ENCODE measurements at places on chromosomes 6 and 20.

DNA sequence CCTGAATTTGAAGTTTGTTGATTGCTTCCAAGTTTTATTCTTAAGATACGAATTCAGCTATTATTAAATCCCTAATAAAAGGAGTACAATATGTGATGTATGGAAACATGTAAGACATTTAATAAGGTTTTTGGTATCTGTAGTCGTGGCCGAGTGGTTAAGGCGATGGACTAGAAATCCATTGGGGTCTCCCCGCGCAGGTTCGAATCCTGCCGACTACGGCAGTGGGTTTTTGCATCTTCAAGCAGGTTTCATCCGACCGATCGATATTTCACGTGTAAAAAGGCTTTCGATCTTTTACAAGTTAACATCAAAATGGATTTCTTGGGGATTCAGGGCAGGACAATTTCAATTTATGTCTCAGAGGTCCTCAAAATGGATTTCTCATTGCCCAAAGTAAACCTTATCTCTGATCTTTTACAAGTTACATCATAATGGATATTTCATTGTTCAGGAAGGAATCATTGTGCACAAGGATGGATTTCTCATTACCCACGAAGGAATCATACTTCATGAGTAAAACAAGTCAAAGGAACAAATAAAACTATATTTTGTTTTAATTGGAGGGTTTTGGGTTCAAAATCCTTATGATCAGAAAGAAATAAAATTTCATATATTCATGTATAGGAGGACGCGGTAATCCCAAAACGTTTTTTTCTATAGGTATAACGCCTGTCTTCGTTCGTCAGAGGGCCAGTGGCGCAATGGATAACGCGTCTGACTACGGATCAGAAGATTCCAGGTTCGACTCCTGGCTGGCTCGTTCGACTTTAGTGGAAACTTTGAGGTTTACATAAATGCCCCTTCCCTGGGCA, 37.3 kb upstream of the BTN3A2 start:
- no peak for DNase-seq

GRCh38 chr20:40326784-40327183, 362.3 kb downstream of the MAFB start:
- DNase-seq = no peak

DNA sequence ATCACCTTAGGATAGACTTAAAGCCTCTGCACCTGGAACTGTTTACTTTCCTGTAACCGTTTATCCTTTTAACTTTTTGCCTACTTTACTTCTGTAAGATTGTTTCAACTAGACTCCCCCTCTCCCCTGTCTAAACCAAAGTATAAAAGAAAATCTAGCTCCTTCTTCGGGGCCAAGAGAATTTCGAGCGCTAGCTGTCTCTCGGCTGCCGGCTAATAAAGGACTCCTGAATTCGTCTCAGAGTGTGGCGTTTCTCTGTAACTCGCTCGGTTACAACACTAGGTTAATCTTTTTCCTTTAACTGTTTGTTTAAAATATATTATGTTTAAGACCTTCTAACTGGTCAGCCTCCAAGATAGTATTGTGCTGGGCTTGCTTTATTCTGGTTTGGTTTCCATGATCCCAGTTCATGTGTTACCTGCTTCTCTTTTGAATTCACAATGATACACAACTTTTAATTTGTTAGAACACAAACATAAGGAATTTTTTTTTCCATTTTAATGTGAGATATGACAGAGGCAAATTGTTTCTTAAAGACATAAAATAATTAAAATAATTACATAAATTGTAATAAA, 8.7 kb upstream of the NQO2 start:
- DNase-seq = no peak

- DNase-seq = no peak
These were observed 276.8 kb downstream of the TENT5A start for GRCh38 chr6:81475646-81476045.

DNA sequence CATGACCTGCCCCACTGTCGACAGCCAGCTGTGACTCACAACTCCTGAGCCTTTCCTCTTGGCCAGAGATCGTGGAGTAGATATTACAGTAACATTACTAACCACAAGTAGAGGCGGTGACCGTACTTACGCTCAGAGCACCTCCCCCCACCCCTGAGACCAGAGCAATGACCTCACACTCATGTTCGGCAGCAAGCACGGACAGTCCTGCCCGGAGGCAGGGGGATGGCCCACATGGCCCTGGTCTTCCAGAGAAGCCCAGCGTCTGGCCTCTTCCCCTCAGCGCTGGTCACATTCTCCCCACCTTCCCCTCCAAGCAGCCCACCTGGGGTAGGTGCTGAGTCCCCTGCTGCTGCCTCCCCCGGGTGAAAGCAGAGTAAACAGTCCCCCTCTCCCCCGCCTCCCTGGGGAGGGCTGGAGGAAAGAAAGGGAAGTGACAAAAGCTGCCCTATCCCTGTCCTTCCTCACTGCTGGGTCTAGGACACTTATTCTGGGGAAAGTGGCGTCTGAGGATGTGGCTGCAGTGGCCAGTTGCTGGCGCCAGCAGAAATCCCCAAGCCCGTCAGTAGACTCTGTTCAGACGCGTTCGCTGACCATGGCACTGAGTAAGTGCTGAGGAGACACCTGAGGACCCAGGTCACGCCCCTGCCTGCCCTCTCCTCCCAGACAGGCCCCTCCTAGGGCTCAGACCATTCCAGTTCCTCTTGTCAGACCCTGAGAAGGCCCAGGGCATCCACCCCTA, 68.5 kb downstream of the MRPL14 start:
- no peak for DNase-seq

GRCh38 chr20:52150440-52151258, 40.9 kb downstream of the ZFP64 start:
- DNase-seq = peak; percentile 21

DNA sequence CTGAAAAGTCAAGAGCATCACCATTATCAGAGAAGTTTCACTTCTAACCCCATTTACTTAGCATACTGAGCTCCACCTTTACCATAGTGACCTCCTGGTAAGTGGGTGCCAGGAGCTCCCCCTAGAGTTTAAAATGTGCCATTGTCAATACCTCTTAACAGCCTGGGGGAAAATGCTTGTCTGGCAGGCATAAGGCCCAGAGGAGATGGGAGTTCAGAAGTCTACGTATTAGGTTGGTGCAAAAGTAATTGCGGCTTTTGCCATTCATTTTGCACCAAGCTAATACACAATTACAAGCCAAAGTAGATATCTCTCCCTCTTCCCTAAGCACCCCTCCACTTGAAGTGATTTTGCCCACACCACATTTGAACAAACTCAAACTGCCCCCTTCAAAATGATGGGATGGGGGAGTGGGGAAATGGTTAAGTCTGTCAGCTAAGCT, 919.0 kb downstream of the KIF16B start:
- DNase-seq = no peak

- no peak for DNase-seq
These were observed 57.9 kb downstream of the ELOVL5 start for GRCh38 chr6:53290537-53291510.

- no peak for DNase-seq
These were observed 149.0 kb downstream of the HACE1 start for GRCh38 chr6:104710543-104711335.

DNA sequence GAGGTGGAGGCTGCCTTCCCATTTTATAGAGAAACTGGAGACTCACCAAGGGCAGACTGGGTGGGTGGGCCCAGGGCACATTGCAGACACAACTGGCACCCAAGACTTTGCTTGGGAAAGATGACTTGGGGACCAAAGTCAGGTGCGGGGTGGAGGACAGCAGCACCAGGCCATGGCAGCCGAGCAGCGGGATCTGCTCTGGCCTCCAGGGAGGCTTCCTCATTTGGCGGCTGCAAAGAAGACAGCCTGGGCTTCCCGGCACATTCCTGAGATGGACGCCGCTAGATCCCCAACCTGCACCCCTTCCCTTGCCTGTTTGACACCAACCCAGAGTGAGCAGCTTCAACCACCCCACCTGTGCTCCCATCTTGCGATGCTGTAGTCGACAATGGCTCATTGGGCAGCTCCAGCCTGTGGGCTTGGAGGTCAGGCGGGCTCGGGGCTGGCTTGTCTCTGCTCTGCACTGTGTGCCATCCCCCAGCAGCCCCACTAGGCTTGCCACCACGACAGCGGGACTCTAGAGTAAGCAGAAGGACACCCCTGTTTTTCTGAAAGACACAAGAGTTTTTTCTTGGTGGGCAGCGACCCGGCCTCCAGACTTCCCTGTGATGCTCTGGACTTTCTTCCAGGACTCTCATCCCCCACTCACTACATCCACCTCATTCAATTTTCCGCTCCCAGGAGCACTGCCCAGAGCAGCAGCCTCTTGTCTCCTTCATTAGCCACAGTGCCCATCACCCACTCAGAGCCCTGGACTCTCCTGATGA, 184.9 kb upstream of the CST7 start:
- no peak for DNase-seq

GRCh38 chr20:5927749-5928462, 22.4 kb downstream of the TRMT6 start:
- no peak for DNase-seq

DNA sequence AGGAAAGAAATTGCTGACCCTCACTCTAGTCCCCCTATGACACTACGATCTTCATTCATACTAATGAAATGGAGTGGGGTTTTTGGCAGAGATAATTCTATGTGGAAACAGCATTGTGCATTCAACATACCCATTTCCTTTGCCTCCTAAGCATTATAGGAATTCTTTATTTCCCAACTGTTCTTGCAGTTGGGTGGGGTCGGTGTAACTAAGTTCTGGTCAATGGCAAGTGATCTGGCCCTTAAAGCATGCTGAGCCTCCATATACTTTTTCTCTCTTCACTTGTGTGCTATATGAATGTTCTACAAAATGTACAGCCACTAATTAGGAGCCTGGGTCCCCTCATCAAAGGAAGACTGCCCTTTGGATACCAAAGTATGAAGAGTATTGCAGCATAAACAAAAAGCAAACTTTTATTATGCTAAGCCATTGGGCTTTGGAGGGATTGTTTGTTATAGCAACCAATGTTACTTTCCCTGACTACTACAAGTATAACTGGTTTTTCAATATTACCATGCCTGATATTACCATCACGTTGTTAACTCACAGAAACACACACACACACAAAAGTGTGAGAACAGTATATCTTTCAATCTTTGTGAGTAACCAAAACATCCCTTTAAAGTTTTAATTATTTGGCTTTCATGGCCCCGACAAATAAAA, 9.0 kb upstream of the ISM1 start:
- DNase-seq = no peak

GRCh38 chr6:166285233-166285632, 23.0 kb downstream of the PRR18 start:
- DNase-seq = no peak

DNA sequence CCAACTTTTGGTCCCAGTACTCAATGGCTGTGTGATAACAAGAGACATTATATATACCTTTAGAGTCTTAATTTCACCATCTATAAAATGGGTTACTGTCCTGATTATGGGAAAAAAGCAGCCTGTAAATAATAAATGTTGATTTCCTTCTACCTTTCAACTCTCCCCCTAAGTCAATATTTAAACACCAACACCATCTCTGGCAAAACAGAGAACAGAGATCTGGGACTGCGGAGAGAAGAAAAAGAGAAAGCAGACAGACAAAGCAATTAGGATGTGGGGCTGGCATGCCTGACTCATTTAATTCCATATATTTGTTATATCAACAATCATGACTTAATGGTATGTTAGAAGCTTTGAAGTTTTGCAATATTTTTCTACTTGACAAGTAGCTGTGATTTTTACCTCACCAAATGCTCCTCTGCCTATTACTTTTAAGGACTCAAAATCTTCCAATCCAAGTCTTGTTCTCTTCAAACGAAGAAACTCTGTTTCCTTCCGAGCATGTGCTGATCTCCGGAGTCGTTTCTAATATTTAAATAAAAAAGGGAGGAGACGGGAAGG, 23.3 kb downstream of the STK38 start:
- no peak for DNase-seq

DNA sequence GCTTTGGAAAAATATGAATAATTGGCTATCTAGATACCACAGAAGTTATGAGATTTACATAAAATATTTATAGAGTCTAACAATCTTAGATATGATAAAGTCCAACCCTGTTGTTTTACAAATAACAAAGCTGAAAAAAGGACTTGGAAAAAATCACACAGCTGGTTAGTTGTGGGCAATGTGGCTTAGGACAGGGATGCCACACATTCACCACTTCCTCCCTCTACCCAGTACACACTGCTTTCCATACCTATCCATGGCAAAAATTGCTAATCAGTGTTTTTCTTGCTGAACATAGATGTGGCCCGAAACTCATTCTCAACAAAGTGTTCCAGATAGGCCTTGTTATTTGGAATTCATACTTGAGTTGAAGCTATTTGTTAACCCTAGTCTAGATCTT, 147.3 kb upstream of the BMP5 start:
- no peak for DNase-seq

GRCh38 chr20:56949318-56949717, 317.1 kb downstream of the BMP7 start:
- no peak for DNase-seq

- no peak for DNase-seq
These were observed 49.9 kb downstream of the BMP5 start for GRCh38 chr6:55825402-55826051.

GRCh38 chr6:152981989-152982903, 595 bp downstream of the FBXO5 start:
- DNase-seq = no peak

DNA sequence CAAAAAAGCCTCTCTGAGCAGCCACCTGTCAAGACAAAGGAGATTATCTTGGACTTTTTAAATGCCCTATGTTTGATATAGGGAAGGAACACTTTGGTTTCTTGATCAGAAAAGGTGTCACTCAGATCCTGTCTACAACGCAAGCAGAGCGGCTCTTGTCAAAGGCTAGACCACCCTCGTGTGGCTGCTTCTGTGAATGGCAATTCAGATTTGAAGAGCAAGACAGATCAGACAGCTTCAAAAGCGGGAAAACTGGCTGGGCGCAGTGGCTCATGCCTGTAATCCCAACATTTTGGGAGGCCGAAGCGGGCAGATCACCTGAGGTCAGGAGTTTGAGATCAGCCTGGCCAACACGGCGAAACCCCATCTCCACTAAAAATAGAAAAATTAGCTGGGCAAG, 10.1 kb upstream of the NXT1 start:
- no peak for DNase-seq

DNA sequence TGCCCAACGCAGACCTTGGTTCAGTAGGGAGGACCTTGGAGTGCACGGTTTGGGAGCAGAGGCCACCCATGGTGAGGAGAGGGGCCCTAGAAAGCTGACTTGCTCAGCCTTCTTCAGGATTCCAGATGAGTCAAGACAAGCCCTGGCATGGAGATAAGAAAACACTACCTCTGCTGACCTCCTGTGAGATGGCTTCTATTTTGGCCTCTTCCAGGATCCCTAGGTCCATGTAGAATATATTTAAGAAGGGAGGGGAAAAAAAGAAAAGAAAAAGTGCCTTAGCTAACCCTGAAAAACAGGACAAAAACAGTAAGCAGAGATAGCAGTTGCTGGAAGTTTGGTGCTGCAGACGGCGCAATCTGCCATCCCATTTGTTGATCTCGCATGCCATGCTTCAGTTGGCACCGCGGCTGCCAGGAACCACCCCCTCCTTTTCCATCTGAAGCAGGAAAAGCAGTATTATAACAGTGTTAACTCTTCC, 100.0 kb downstream of the ARMC2 start:
- no peak for DNase-seq

- DNase-seq = no peak
These were observed 111.2 kb downstream of the CDK19 start for GRCh38 chr6:110703906-110704594.

GRCh38 chr20:8076306-8077136, 55.5 kb upstream of the PLCB1 start:
- no peak for DNase-seq
